ENCODE measurements at places on chromosomes 2 and 18.

DNA sequence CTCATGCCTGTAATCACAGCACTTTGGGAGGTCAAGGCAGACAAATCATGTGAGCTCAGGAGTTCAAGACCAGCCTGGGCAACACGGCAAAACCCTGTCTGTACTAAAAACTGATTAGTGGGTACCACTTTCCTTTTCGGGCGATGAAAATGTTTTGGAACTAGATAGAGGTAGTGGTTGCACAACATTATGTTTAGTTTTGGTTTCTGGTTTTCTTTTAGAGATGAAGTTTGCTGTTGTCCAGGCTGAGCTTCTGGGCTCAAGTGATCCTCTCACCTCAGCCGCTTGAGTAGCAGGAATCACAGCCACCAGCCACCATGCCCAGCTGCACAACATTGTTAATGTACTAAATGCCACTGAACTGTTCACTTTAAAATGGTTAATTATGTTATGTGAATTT lies 27.6 kb downstream of the AAK1 start:
- DNase-seq, result no peak

DNA sequence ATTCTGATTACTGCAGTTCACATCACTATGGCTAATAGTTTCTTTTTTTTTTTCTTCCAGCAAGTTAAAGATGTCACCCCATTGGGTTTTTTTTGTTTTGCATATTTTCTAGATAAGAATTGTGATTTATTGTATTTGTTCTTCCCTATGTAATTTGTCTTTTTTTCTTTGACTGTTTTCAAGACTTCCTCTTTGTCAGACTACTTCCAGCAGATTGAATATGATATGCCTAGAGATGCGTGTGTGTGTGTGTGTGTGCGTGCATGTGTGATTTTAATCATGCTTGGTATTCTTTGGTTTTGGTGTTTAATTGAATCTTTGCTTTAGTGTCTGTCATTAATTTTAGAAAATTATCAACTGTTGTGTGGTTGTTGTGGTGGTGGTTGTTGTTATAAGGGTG lies 166.7 kb upstream of the SLC39A10 start:
- no peak for DNase-seq

DNA sequence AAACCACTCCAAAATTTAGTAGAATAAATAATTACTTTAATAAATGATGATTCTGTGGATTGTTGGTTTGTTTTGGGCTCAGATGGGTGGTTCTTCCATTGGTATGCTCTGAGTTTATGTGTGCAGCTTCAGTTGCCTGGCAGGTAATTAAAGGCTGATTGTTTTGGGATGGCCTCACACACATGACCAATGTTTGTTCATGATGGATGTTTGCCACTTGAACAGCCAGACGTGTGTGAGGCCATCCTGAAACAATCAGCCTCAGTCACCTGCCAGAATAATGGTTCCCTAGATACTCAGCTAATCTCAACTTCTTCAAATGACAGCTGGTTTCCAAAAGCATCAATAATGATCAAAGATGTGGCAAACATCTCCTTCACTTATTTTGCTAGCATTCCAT lies 352.5 kb upstream of the GULP1 start:
- DNase-seq, result no peak

DNA sequence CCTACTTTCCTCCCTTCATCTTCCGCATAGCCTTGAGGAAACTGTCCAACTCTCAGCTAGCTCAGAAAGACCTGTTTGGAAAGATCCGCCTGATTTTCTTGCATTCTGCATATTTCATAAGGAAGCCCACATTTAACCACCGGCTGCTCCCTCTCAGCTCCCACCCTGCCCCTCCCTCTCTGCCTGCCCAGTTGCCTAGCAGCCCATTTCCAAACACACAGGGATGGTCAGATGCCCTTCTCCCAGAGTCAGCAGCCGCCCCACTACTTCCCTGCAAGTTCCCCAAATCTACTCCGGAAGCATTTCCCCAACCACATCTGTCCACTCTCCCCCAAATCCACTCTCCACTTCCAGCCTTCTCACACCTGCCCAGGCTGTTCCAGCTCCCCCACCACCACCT lies 96.0 kb downstream of the TNS1 start:
- no peak for DNase-seq

- DNase-seq, result no peak
These were observed 748 bp upstream of the ZNF804A start for GRCh38 chr2:184597571-184597991.

DNA sequence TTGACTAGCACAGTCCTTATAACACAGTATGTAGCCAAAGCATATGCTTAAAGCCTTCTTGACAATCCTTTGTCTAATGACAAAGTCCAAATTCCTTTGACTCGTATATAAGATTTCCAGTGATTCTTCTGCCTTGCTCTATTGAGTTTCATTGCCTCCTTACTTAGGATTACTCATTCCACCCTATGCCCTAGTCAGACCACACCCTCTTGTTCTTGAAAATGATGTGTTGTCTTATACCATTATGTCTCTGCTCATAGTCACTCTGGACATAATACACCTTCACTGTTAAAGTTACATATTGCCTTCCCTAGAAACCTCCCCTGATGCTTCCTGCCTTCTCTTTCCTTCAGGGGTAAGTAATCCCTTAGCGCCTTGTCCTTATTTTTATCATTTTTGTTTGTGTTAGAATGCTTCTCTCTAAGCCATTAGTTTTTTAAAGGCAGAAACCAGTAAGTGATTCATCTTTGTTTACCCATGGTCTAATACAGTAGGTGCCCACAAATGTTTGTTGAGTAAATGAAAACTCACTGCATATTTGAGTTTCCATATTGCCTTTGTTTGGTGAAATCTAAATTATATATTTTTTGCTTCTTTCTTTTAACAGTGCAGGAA lies 19.3 kb downstream of the GPD2 start:
- DNase-seq, result no peak

DNA sequence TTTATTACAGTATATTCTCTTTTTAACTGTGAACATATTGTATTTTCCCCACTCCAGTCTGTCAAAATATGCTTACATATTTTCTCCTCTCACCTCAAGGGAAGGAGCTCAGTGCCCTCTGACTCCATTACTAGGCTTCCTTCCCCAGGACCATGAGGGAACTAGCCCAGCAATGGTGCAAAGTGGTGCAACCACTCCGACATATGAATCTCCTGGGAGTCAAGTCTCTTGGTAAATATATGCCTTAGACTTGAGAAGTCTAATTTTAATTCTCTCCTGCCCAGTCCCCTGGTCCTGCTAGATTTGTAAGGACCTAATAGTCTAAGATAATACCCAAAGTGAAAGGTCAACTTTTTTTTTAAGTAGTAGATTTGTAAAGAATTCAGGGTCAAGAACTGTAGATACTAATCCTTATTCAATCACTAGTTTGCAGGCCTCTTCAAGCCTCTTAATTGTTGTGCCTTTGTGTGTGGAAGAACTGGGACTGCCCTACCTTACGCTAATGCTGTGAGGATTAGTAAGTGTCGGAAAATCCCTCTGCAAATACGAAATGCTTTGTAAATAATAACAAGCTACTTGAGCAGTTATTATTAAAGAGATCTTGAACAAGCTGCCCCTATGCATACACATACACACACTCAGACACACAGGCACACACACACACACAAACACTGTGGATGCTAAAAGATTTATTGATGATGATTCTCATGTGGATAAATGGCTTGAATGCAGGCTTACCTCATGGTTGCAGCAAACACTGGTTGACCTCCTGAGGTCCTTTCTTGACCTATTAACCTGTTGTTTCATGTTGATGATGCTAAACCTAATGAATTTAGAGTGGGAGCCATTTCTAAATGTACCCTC lies 251.2 kb upstream of the PARD3B start:
- no peak for DNase-seq

- no peak for DNase-seq
These were observed 1.4 kb upstream of the CD226 start for GRCh38 chr18:69948919-69949537.

DNA sequence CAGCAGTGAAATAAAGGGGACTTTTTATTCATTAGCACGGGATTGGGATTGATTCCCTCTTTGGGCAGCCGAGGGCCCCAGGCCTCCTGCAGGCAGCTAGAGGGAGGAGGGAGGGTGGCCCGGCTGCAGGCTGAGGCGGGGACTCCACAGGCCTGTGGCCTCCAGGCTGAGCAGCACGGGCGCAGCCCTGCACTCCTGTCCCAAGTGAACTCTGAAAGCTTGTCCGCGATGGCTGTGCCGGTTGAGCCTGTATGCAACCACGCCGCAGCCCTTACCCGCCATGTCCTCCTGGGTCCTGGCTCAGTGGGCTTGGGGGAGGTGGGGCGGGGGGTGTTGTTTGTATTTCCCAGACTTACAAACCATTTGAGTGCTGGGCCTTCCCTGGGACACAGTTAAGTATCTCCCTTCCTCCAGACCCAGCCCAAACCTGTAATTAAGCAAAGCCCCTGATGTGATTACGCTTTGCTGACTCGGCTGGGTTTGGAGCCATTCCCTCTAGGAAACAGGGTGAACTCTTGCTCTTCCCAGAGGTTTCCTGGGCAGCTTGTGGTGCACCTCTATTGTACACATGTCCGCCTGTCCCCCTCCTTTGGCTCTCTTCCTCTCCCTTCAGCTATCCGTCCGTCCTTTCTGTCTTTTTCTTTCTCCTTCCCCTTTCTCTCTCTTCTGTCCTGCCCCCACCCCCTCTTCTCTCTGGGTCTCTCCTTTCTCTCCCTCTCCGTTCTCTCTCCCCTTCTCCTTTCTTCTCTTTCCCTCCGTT lies 5.3 kb downstream of the GLI2 start:
- DNase-seq, result no peak

DNA sequence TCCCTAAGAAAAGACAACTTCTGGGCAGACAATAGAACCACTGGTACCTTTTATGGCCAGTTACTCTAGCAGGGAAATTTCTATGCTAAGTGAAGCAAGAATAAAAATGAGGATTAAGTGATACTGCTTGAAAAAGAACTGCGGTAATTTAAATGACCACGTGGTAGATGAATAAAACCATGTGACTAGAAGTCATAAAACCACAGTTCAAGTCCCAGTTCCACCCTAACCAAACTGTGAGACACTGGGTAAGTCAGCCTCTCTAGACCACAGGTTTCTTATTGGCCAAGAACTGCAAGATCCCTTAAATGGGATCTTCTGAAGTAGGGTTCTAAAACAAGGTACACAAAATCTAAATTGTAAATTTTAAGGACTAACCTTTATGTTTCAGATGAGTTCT lies 12.7 kb downstream of the TMEM237 start:
- no peak for DNase-seq

DNA sequence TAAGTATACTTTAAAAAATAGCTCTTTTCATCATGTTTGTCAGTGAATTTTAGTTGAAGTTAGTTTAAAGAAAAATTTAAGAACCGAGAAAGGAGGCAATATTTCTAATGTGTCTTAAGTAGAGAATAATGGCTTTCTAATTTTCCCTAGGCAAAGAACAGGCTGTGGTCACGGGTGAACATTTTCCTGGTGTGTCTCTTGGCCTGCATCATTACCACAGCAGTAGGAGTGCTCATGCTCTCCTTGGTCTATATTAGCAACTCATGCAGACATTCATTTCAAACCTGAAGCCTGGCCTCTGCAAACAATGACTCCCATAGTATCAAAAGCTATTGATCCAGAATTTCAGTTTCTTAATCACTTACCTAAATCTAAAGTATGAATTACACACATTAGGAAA lies 57.4 kb downstream of the C18orf54 start:
- DNase-seq, result no peak

DNA sequence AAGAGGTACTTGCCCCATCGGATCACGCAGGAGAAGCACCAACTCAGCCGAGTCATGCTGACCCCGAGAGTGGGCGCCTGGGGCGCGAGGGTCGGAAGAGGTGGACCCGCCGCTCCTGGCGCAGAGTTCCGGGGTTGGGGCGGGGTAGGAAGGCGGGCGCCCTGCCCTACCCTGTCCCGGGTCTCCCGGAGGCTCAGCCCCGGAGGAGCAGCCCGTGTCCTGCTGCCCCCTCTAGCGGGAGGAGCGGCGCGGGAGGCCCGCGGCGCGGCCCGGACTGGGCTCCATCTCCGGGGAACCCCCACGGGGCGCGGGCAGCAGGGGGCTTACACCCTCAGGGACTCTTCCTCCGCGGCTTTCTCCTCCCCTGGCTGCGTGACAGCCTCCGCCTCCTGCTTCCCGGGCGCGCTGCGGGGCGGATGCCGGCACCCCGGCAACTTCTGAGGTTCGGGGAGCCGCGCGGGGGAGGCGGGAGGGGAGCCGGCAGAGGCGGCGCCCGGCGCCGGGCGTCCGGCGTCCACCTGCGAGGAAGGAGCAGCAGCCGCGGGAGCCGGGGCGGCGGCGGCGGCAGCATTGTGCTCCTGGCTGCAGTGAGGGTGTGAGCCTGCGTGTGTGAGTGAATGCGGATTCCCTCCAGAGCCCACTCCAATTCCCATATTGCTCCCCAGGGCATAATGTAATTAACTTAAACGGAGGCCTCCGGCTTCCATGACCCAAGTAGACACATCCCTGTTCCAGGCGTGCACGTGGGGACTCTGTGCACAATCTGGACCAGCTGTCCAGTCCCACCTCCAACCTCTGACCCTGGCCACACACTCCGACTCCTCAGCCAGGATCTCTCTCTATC lies 7.6 kb upstream of the TNS1 start:
- no peak for DNase-seq

GRCh38 chr2:10448576-10449485 lies 704 bp upstream of the ODC1 start:
- DNase-seq, result peak; percentile 93

DNA sequence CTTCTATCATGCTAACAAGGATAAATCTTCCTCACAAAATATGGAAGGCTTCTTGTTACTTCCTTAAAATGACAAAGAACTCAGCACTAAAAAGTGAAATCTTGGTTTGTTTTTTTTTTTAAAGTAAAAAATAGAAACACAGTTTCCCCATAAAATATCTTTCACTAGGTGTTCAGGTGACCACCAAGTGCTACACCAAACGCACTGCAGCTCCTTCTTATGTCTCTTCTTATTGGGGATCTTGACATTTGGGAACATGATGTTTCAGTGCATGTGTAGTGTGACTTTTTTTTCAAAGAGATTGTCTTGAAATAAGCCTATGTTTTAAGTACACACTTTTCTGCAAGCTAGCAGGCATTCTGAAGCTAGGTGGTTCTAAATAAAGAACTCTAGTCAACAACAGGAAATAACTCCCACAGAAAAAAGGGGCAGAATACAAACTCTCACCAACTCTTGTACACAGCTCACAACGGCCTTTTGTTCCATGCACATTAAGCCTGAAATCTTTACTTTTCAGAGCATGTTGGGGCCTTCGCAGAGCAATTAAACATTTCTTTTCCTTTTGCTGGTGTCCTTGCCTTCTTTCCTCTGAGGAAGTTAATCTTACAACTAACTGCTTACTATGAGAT lies 13.2 kb upstream of the SERTAD2 start:
- DNase-seq, result no peak

DNA sequence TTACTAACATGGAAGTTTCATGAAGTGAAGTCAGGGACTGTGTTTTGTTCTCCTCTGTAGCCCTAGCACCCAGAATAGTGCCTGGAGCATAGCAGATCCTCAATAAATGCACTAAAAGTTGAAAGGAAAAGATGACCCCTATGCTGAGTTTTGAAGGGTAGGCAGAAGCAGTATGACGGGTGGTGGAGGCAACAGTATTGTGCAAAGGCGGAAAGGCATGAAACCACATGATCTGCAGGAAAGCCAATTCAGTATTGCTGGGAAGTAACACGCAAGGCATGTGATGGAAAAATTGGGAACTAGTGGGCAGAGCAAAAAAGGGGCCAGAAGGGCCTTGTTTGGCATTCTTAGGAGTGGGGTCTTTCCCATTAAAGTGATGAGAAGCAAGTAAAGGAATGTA lies 23.1 kb downstream of the DTNB start:
- DNase-seq, result no peak

- DNase-seq, result no peak
These were observed 139.2 kb downstream of the GLI2 start for GRCh38 chr2:120874888-120875275.

Data from activated CD8-positive, alpha-beta memory T cell treated with anti-CD3 and anti-CD28 coated beads for 1 hour (primary cell).